Lung (tissue), 17 donors: ENCODE measurements at places on chromosomes 3 and 15. TPM values are rescaled to one million over a fixed set of nuclear protein-coding genes. Genes with fewer than 3 reads are reported as not detected.

The AAGAB gene
- 26.3 TPM for polyA plus RNA-seq

The STAC gene
- 8.3 TPM for polyA plus RNA-seq

The IMPG2 gene
- polyA plus RNA-seq = 0.04 TPM

The GFM1 gene
- 16.2 TPM for polyA plus RNA-seq

The HPS3 gene
- 9.3 TPM for polyA plus RNA-seq

The NMNAT3 gene
- polyA plus RNA-seq = 2.4 TPM

The KNG1 gene
- 0.10 TPM for polyA plus RNA-seq

The NME9 gene
- 2.8 TPM for polyA plus RNA-seq

The CKMT1A gene
- 5.0 TPM for polyA plus RNA-seq

The ACAN gene
- 0.50 TPM for polyA plus RNA-seq

The CCR3 gene
- polyA plus RNA-seq = 0.31 TPM

The NGRN gene
- polyA plus RNA-seq = 57.3 TPM
